ENCODE measurements at places on chromosomes 3 and 15.

- no peak for DNase-seq
These were observed 253.3 kb downstream of the CLSTN2 start for GRCh38 chr3:140188285-140188684.

- DNase-seq: no peak
These were observed 84.9 kb upstream of the UBE2E1 start for GRCh38 chr3:23720885-23721284.

GRCh38 chr15:40306908-40307307 lies 827 bp downstream of the PLCB2 start:
- DNase-seq: no peak

DNA sequence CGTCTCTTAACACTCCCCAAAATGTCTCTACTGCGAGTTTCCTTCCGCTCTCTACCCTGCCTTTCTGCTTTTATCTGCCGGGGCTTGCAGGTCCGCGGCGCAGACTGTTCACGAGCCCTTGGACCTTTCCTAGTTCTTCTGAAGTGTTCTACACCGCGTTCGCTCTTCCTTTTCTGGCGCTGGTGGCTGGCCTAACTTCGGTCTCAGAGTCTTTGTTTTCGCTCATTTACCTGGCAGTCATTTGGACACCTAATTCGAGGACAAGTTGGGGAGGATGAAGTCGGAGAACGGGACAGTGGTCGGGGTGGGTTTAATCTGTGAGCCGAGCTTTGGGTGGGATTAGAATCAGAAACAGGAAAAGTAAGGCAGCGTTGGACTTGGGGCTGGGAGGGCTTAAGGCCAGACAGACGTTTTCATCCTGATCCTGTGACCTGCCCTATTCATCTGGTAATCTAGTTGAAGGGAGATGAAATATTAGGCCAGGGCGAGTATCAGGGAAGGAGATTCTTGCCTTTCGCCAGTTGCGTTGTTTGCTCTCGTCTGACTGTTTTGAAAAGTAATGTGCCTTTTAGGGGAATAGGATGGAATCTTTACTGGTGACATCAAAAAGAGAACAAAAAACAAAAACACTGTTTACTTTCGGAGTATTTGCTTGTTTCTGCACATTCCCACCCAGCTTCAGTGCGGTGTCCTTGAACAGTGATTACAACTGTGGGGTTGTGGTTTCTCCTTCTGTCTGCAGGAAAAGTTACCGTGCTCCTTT lies 1.8 kb downstream of the DIPK2A start:
- DNase-seq: peak; percentile 16

DNA sequence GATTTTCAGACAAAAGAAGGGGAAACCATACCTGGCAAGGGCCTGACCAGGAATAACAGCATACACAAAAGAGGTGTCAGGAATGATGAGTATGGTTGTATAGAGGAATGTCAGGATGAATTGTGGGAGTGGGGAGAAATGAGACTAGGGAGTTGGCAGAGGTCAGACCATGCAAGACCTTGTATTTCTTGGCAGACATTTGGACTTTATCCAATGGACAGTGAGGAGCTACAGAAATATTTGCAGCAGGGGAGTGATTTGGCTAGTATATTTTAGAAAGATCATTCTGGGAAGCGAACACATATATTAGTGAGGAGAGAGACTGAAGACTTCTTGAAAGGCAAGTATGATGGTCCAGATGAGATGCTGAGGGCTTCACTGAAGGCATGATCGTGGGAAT lies 25.4 kb upstream of the ALPK3 start:
- no peak for DNase-seq

DNA sequence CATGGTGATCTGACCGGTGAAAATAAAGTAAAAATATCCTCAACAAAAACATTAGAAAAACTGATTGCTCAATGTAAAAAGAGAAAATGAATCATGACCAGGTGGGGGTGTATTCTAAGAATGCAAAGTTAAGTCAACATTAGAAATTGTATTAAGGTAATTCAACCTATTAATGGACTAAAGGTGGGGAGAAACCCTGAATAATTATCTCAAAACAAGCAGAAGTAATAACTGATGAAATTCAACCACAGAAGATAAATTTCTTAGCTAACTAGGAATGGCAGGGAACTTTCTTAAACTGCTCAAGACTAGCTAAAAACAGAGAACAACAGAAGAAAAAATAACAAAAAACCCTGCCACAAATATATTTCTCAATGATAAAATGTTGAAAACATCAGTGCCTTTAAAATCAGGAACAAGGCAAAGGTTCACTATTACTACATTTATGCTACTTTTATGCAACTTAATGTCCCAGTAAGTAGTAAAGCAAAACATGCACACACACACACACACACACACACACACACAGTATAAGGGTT lies 204.4 kb upstream of the THBS1 start:
- no peak for DNase-seq

DNA sequence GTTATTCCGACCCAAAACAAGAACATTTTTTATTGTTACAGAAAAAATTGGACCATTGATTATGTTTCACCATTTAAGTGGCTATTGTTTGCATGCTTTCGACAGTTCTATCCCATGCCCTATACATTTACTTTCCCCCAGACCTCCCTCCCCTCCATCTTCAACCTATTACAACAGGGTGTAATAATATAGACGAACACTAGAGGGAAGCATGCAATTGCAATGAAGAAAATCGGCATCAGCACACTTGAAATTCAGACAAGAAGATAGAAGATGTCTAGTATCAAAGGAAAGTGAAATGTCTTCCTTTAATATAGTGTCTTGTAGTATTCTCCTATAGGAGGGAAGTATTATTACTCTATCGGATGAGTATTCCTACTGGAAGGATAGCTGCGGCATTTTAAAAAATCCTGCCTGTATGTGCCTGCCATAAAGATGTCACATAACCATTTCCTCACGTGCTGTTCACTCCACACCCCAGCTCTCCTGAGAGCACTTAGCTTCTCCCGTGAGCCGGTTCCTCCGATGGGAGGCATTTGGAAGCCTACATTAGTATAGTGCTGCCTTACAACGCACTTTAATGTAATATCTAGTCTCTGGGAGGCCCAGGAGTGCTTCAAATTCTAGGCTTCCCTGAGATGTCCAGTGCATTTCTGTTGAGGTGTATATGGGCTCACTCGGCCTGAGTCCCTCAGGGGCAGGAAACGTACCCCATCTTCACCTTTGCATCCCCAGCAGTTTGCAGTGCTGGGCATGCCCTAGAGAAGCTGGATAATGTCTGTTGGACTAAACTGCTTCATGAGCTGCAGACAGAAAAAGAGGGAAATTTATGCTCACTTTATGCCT lies 17.8 kb upstream of the ERICH6 start:
- no peak for DNase-seq

DNA sequence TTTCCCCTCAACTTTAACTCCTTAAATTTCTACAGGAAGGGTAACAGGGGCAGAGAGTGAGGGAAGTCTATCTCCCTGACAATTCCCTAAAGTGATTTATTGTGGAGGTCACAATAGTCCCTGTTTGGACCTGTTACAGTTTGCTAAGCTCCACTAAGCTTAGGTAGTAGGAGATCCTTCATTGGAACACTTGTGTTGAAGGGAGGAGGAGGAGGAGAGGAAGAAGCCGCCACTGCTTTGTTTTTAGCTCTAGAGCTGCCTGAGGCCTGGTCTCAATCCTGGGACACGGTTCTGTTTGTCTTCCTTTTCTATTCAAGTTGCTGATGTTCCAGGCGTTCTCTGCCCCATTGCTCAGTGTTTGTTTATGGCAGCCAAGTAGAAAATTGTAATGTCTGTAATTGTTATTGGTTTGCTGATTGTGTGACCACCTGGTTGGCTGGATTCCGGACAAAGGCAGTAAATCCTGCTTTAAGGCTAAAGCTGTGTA lies 48.4 kb downstream of the HES1 start:
- DNase-seq: no peak

DNA sequence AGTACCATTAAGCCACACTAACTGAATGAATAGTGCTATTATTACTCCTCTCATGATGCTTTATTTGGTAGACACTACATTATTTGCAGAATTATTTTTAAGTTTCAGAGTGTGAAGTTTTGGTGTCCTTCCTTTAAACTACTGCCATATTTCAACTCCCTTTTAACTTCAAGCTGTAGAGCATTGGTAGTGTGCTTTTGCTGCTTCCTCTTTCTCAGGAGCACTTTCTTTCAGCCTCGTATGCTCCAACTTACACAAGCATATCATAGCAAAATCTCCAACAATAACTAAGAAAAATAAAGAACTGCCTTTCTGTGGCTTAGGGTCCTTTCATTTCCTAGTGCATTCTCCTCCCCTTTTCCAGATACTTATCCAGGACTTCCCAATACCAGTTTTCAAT lies 476.4 kb upstream of the AGTR1 start:
- no peak for DNase-seq

GRCh38 chr3:5218815-5219214 lies 31.3 kb downstream of the EDEM1 start:
- peak; percentile 85 for DNase-seq

DNA sequence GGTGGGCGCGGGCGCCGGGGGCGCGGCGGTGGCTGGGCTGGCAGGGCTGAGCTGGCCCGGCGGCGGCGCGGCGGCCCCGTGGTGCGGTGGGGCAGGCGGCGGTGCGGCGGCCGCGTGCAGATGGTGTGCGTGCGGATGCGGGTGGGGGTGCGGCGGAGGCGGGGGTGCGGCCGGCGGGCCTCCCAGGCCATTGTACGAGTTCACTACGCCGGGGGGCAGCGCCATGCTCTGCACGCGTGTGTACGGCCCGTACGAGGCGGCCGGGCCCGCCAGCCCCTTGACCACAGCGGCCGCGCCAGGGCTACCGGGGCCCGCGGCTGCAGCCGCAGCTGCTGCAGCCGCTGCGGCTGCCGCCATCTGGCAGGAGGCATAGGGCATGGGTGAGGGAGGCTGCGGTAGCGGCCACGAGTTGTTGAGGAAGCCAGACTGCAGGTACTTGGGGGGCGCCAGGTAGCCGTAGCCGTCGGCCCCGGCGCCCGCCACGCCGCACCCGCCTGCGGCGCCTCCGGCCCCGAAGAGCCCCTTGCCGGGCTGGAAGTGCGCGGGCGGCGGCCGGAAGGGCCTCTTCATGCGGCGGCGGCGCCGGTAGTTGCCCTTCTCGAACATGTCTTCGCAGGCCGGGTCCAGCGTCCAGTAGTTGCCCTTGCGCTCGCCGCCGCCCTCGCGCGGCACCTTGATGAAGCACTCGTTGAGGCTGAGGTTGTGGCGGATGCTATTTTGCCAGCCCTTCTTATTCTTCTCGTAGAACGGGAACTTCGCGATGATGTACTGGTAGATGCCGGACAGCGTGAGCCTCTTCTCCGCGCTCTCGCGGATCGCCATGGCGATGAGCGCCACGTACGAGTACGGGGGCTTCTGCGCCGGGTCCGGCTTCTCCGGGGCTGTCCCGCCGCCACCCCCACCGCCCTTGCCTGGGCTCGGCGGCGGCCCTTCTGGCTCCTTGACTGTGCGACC lies 951 bp downstream of the FOXL2 start:
- DNase-seq: peak; percentile 56

GRCh38 chr15:70036585-70037291 lies 61.0 kb downstream of the TLE3 start:
- DNase-seq: peak; percentile 95
